Esophagus mucosa (tissue), 1 donor: ENCODE measurements at places on chromosomes 5 and 9. TPM values are rescaled to one million over a fixed set of nuclear protein-coding genes. Genes with fewer than 3 reads are reported as not detected.

The CARTPT gene
- not detected for total RNA-seq

The SHOC1 gene
- 0.56 TPM for total RNA-seq

The GHR gene
- 2.4 TPM for total RNA-seq

The IFNA21 gene
- total RNA-seq, result not detected

The LCN9 gene
- total RNA-seq, result not detected

The SLC26A2 gene
- 8.9 TPM for total RNA-seq

The SARDH gene
- 0.12 TPM for total RNA-seq

The EIF4E1B gene
- not detected for total RNA-seq

The ZCCHC7 gene
- total RNA-seq, result 10.4 TPM

The PCDHGB5 gene
- 5.8 TPM for total RNA-seq

The TTC39B gene
- total RNA-seq, result 26.2 TPM

The NFIB gene
- 37.2 TPM for total RNA-seq

DNA sequence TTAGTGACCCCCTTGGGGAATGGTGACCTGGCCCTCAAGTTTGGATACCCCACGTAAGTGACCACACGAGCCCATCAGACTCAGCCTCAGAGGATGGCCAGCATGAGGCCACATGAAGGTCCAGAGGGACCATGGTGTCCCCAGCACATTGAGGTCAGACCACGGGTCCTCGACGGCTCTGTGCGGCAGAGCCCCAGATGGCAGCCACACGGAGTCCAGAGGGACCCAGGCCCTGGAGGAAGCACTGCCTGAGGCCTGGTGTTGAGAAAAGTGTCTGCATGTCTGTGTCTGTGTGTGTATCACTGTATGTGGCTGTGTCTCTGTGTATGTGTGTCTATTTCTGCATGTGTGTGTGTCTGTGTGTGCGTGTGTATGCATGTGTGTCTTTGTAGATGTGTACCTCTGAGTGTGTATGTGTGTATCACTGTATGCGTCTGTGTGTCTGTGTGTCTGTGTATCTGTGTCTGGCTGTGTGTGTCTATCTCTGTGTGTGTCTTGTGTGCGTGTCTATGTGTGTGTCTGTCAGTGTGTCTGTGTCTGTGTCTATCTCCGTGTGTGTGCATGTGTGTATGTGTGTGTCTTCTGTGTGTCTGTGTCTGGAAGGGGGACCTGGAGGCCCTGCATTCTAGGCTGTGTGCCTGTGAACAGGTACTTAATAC is 992 bp downstream of the LCNL1 start:
- no peak for ATAC-seq

DNA sequence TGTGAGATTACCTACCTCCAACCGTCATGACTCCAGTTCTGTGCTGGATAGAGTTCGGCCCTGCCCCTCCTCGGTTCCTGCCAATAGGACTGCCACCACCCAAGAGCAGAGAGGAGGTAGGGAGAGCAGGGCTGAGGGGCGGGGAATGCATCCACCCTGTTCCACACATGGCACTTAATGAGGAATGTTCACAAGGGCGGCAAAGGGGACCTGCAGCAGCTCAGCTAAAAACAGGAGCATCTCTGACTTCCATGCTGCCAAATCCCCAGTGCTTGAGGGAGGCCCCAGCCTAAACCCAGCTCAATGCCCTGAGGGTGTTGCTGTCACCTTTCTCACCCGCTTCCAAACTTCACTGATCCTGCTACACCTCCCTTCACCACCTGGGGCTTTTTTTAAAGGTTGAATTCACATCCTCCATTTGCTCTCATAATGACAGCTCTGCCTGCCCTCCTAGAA is 7.8 kb upstream of the DELE1 start:
- peak; percentile 30 for ATAC-seq

GRCh38 chr5:159310511-159310910 is 19.8 kb downstream of the IL12B start:
- peak; percentile 84 for ATAC-seq

DNA sequence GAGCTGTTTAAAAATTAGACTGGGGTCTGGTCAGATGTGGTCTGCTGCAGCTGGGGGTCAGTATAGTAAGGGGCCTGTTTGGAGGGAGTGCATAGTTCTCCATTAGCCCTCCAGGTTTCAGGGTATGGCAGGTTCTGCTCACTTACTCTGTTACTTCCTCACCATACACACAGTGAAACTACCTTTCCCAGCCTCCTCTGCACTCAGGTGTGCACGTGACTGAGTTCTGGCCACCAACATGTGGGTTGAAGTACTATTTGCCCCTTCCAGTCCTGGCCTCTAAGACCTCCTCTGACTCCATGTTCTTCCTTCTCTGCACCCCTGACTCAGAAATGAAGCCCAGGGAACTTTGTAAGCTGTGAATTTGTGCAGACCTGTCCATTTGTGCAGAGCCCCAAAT is 190.5 kb upstream of the CLINT1 start:
- ATAC-seq, result no peak

- no peak for ATAC-seq
Measured at GRCh38 chr5:58963821-58964220, 380.9 kb downstream of the RAB3C start.

- ATAC-seq, result no peak
Measured at GRCh38 chr9:14216612-14217194, 97.2 kb downstream of the NFIB start.

DNA sequence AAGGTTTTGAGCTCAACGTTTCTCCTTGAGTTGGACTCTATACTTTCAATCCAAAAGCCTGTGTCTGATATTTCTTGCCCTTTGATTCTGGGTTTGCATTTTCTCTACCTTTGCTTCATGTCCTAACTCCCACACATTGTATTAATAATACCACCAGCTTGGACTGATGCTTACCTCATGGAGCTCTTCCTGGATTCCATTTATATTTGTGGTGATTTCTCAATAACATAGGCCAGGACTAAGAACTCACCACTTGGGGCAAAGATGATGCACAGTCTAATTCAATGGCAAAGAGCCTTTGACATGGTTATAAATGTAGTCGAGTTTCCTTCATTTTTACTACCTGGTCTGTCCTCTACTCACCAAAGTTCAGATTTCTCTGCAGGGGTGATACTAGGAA is 27.5 kb upstream of the EFNA5 start:
- no peak for ATAC-seq

GRCh38 chr5:133818031-133818431 is 150.4 kb downstream of the C5orf15 start:
- peak; percentile 82 for ATAC-seq

GRCh38 chr5:133029416-133029815 is 3.1 kb upstream of the ZCCHC10 start:
- ATAC-seq, result no peak

GRCh38 chr9:100449420-100449819 is 22.5 kb downstream of the MSANTD3 start:
- ATAC-seq, result no peak

GRCh38 chr5:44278469-44278868 is 110.8 kb downstream of the FGF10 start:
- ATAC-seq, result no peak

- ATAC-seq, result no peak
Measured at GRCh38 chr9:123406691-123407216, 50.8 kb downstream of the CRB2 start.

DNA sequence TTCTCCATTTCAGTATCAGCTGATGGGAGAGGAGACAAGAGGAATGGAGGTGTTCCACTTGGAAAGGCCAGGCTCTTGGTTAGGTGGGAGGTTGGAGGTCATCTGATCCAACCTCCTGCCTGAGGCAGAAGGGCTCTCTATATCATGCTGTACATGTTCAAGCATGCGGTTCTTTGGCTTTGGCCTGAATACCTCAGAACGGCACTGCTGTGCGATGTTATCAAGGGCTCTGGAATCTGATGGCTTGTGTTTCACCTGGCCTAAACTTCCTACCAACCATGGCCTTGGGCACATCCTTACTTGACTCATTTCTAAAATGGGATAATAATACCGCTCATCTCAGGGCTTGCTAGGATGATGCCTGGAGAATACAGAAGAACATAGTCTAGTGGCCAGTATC is 90.1 kb upstream of the FAM169A start:
- no peak for ATAC-seq

GRCh38 chr9:84212246-84212645 is 128.3 kb downstream of the SLC28A3 start:
- no peak for ATAC-seq

GRCh38 chr5:54206580-54207229 is 103.7 kb downstream of the ARL15 start:
- ATAC-seq, result no peak

- ATAC-seq, result no peak
Measured at GRCh38 chr9:137499858-137500661, 40.9 kb upstream of the NSMF start.

GRCh38 chr9:76571743-76572146 is 112.8 kb downstream of the GCNT1 start:
- no peak for ATAC-seq

- ATAC-seq, result no peak
Measured at GRCh38 chr9:15086778-15087324, 176.6 kb upstream of the FREM1 start.

GRCh38 chr5:124199893-124200292 is 546.5 kb downstream of the ZNF608 start:
- no peak for ATAC-seq

DNA sequence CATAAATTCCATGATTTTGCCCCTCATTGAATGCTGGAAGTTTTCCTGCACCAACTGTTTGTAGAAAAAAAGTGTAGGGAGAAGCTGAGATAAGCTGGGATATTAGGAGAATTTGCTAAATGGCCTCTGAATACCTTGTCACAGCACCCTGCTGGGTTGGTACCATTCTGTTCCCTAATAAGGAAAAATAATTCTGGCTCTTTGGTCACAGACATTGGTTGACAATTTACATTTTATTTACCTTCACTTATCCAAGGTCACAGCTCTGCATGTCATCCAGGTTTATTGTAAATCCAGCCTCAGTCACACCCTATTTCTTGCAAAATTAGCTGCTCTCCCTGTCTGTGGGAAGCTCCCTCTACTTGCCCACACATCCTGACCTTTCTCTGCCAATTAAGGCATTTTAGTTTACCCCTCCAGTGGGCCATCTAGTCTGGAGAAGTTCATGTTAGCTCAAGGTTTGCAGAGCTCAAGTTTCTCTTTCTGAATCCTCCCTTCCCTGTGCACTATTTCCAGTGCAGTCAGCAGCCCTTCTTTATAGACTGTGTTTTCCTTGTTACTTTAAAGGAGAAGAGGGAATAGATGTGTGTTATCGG is 115.4 kb upstream of the NTRK2 start:
- peak; percentile 21 for ATAC-seq

GRCh38 chr5:135944967-135945560 is 9.7 kb downstream of the LECT2 start:
- no peak for ATAC-seq

- no peak for ATAC-seq
Measured at GRCh38 chr5:161312882-161313281, 233.6 kb downstream of the GABRB2 start.

GRCh38 chr5:139417214-139417613 is 13.3 kb upstream of the SPATA24 start:
- no peak for ATAC-seq

DNA sequence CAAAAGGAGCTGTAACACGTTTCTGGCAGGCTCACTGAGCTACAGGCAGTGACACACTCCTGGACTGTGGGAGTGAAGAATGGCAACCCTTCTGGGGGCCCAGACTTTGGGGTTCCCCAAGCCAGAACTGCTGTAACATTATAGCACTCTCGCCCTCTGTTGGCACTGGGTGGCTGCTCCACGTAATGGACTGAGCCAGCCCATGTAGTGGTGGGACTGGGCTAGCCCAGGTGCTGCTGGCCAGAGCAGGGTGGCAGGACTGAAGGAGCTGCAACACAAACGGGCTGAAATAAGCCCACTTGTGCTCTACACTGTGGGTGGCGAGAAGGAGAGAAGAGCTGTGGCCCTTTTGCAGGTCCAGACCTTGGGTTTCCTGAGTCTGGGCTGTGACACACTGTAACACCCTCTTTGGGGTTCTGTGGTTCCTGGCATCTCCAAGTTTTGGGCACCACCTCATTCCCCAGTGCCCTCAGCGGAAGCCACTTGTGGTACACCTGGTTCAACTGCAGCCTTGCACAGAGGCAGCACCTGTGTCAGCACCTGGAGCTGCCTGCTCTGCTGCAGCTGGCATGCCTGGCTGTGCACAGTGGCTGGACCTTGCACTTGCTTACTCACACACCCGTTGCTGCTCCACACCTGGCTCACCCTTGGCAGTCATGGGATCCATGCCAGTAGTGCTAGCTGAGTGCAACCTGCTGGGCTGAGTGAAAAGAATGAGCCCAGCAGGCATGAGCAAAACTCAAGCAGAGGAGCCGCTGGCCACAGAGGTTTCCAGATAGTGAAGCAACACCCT is 95.0 kb upstream of the PRR16 start:
- peak; percentile 83 for ATAC-seq

DNA sequence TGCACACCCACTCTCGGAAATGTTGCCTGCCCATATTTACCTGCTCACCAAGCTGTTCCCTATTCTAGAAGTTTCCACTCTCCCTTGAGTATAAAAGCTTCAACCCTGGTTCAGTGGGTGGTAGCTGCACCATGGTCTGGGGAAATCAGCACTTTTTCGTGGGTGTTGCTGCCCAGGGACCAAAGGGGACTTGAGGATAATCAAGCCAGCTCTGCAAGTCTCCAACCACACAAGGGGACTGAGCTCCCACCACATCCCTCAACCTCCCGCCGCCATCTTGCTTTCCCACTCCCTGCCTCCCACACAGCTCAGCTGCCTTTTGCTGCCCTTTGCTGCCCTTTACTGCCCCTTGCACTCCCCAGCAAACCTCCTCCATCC is 210.0 kb downstream of the AUH start:
- ATAC-seq, result no peak

DNA sequence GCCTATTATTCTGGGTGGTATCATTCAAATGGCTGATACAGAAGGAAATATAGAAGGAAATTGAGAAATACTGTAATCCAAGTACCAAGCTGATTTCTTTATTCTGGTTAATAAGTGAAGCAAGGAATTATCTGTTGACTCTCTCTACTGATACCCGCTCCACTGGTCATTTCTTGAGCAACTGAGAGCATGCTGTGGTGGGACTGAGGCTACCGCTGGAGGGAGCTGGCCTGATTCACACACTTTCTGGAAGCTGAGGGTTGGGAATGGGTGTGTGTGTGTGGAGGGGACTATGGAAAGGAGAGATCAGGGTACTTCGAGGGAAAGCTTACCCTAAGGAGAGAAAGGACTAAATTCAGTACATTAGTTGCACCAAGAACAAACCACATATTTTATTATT is 104.1 kb downstream of the UGCG start:
- ATAC-seq, result no peak

DNA sequence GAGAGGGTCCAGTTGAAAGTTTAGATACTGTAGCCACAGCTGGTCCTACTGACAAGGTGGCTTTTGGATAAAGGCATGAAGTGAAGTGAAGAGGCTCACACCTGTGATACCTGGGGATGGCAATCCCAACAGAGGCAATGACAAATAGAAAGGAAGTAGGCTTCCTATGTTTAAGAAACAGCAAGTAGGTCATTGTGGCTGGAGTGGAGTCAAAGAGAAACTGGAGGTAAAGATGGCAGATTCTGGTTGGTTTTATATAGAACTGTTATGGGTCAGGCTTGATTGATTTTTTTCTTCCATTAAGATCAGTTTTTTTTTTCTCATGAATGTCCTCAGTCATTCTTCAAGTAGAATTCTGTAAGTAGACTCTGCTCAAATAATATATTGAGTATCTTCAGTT is 79.5 kb downstream of the ANXA1 start:
- no peak for ATAC-seq

- no peak for ATAC-seq
Measured at GRCh38 chr5:36599986-36600779, 6.2 kb upstream of the SLC1A3 start.
